ENCODE measurements at places on chromosomes 12 and 14.

- DNase-seq, result no peak
Observed at GRCh38 chr12:33614630-33615029, 175.0 kb upstream of the SYT10 start.

DNA sequence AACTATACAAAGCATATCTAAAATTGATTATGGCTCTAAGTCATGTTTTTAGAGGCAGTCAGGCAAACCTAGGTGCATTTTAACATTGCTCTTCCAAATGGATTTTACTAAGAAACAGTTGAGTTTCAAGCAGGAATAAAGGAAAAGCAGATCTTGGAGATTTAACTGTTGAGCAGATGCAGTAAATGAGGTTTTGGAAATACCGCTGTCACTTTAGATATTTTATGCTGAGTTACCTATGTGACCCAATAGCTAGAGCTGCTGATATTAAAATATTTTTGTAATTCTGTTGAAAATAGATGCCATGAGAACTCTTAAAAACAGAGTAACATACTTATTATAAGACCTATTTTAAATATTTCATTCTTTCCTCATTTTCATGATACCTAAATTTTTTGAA is 181.4 kb downstream of the SYT1 start:
- DNase-seq, result no peak

DNA sequence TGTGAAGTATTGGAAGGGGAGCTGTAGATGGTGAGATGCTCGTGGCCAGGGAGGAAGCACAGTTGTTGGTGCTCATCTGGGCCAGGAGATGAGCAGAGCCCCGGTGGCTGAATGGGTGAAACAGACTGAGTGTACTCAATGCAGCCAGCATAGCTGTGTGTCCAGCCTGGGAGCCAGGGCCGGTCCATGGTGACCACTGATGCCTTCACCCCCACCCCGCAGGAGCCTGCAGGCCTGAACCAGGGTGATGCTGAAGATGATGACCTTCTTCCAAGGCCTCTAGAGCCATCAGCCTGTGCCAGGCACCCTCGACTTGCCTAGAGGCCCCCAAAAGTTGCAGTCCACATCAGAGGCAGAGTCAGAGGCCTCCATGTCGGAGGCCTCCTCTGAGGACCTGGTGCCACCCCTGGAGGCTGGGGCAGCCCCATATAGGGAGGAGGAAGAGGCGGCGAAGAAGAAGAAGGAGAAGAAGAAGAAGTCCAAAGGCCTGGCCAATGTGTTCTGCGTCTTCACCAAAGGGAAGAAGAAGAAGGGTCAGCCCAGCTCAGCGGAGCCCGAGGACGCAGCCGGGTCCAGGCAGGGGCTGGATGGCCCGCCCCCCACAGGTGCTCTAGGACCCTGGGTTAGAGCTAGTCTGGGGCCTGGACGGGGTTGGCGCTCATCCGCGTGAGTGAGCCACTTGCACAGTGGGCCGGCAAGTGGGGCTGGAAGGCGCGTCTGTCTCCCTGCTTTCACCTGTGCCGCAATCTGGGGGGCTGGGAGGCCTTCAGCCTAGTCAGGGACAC is 3.0 kb downstream of the TNFAIP2 start:
- no peak for DNase-seq

DNA sequence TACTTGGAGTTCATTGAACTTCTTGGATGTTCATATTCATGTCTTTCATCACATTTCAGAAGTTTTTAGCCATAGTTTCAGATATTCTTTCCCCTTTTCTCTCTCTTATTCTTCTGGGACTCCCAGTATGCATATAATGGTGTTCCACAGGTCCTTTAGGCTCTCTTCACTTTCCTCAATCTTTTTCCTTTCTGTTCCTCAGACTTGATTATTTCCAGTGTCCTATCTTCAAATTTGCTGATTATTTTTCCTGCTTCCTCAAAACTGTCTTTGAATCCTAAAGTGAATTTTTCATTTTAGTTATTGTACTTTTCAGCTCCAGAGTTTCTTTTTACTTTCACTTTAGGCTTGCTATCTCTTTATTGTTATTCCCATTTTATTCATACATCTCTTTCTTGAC is 8.8 kb upstream of the ZFP36L1 start:
- no peak for DNase-seq

DNA sequence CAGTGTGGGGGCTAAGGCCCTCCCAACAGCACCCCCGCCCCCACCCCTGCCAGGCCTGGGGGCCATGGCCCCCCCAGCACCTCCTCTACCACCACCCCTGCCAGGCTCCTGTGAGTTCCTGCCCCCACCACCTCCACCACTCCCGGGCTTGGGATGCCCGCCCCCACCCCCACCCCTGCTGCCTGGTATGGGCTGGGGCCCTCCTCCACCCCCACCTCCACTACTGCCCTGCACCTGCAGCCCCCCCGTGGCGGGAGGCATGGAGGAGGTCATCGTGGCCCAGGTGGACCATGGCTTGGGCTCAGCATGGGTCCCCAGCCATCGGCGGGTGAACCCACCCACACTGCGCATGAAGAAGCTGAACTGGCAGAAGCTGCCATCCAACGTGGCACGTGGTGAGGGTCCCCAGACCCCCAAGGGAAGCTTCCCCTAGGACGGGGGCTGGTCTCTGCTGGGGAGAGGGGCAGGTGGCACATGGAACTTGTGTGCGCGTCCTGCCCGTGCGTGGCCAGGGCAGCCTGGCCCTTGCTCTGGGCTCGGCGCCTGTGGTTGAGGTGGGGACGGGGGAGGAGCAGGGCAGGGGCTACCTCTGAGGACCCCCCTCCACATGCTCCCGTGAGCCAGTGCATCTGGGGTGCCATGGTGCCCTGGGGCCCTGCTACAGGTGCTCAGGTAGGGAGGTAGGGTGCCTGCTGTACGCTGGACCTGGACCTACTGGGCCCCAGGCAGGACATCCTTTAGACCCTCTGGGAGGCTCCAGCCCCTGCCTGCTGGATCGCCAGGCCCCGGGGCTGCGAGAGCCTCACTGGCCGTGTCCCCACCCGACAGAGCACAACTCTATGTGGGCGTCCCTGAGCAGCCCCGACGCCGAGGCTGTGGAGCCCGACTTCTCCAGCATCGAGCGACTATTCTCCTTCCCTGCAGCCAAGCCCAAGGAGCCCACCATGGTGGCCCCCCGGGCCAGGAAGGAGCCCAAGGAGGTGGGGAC is 16.1 kb upstream of the ADSS1 start:
- DNase-seq, result no peak

GRCh38 chr14:55054098-55054497 is 2.7 kb downstream of the MAPK1IP1L start:
- DNase-seq, result no peak

- no peak for DNase-seq
Observed at GRCh38 chr12:96218989-96219678, 25.0 kb downstream of the ELK3 start.

- DNase-seq, result peak; percentile 52
Observed at GRCh38 chr14:92532490-92533163, 19.0 kb downstream of the RIN3 start.

- DNase-seq, result no peak
Observed at GRCh38 chr12:126899926-126900792, 1366.8 kb upstream of the TMEM132C start.

DNA sequence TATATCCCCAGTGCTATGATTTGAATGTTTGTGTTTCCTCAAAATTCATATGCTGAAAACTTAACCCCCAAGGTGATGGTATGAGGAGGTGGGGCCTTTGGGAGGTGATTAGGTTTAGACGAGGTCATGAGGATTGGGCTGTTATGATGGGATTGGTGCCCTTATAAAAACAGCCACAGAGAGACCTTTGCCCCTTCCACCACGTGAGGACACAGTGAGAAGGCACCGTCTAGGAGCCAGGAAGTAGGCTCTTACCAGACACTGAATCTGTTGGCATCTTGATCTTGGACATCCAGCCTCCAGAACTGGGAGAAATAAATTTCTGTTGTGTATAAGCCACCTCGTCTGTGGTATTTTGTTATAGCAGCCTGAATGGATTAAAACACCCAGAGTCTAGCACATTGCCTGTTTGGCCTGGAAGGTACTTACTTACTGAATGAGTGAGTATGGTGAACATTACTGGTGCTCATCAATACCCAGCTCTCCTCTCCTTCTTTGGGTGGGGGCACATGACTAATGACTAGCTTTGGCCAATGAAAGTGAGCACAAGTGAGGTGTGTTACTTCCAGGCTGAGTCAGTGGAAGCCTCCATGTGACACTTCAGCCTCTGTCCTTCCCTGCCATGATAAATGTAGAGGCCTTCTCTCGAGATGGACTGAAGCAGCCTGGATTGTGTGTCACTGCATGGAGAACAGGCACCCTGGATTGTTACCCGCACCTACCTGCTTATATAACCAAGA is 72.4 kb upstream of the CHST11 start:
- DNase-seq, result no peak

GRCh38 chr12:106888348-106888970 is 67.2 kb upstream of the TMEM263 start:
- no peak for DNase-seq

GRCh38 chr12:94872671-94872970 is 130.9 kb downstream of the NDUFA12 start:
- DNase-seq, result no peak

DNA sequence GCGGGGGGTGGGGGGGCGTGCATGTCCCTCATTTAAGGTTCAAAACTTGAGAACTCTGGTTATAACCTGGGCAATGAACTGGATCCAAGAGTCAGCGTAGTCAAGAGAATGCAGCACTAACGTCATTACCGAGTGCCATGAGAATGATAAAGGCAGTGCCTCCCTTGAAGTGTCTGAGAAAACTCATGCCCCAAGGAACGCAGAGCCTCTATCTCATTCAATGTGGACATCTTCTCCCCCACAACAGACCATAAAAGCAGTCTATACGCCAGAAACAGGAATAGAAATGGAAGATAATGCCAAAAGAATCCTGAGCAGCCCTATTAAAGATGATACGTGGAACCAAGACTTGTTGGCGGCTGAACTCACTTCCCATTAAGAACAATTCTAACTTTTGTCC is 208.6 kb downstream of the MED13L start:
- DNase-seq, result no peak

GRCh38 chr14:69715725-69716477 is 51.0 kb upstream of the SRSF5 start:
- DNase-seq, result peak; percentile 75

GRCh38 chr14:27506272-27506671 is 908.4 kb upstream of the NOVA1 start:
- no peak for DNase-seq

DNA sequence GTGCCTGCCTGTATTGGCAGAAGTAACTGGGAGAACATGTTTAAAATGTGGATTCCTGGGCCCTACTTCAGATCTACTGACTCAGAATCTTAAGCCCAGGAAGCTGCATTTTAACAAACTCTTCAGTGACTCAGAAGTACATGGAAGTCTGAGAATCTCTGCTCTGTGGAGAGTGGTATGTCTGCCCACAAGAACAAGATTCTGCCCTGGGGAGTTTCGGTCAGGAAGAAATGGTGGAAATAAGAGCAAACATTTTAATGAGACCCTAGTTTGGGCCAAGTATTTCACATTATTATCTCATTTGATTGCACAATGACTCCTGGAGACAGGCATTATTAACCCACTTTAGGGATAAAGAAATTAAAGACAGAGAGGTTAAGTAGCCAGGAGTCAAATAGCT is 8.2 kb downstream of the ALDH1L2 start:
- DNase-seq, result no peak

- no peak for DNase-seq
Observed at GRCh38 chr12:63047146-63047545, 103.9 kb downstream of the AVPR1A start.

GRCh38 chr14:24990050-24990449 is 59.9 kb downstream of the STXBP6 start:
- DNase-seq, result peak; percentile 0

DNA sequence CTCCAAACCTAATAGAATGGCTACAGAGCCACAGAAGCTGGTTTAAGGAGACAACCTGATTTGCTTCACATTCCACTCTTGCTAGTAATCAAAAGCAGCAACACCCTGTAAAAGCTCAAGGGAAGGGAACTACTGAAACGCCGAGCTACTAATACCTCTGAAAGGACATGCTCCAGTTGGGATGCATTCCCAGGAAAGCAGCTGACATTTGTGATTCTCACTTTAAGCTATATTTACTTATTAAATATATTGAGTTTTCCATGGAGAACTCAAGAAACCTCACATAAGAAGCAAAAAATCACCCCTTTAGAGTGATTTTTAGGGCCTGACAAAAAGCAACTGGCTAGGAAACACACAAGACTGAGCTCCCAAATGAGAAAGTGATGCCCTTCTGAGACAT is 1073.0 kb upstream of the FLRT2 start:
- DNase-seq, result no peak

- no peak for DNase-seq
Observed at GRCh38 chr14:62706217-62706616, 339.0 kb downstream of the KCNH5 start.

DNA sequence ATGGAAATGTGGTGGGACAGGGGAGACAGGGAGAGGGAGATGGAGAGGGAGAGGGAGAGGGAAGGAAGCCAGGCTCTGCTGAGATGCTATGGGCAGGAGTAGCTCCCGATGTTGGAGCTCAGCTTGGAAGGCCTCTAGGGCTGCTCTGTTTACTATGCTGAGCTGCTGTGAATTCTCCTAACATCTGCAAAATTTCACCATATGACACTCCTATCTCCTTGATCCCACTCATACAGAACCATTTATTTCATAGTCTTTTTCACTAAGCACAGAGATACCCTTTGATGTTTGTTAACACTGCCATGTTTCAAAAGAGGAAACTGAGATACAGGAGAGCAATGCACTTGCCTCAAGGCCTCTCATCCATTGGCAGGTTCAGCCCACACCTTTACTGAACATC is 60.7 kb downstream of the C12orf75 start:
- DNase-seq, result no peak

DNA sequence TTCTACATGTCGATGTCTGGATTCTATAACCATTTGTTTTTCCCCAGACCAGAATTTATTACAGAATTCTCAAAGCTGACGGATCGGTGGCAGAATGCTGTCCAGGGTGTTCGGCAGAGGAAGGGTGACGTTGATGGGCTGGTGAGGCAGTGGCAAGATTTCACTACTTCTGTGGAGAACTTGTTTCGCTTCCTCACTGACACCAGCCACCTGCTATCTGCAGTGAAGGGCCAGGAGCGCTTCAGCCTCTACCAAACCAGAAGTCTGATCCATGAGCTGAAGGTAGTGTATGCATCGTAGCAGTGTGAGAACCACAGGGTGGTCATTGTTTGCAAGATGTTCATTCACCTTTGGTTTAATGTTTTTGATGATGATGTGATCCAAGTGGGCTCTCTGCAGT is 124.0 kb downstream of the ESR2 start:
- no peak for DNase-seq

GRCh38 chr12:125968413-125968812 is 903.2 kb downstream of the AACS start:
- no peak for DNase-seq

DNA sequence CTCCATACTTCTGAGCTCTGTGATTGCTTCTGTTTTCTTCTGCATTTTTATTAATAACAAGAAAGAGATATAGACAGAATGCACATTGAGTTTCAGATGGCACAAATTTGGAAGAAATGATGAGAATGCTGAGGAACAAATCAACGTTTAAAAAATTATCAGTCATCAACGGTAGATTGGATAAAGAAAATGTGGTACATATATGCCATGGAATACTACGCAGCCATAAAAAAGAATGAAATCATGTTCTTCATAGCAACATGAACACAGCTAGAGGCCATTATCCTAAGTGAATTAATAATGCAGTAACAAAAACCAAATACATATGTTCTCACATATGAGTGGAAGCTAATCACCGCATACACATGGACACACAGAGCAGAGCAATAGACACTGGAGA is 81.8 kb downstream of the DUSP6 start:
- DNase-seq, result no peak

Measured in CD14-positive monocyte (primary cell).